ENCODE measurements at places on chromosomes 2 and 18. TPM values are rescaled to one million over a fixed set of nuclear protein-coding genes. Genes with fewer than 3 reads are reported as not detected.

DNA sequence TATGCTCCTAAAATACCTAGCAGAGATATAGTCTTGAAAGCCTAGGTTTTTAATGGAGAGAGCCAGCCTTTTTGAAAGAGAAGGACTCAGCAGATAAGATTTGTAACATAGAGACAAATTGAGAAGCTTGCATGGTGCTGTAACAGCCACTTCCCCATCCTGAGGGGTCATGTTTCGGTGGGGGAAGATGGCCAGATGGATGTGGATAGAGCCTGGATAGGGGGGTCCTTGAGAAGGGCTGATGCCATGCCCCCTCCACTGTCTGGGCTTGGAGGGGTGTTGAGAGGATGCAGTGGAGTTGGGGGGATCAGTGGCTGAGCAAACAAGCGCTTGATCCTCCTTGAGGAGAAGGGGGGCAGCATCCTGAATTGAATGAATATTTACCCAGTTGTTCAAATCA is 178.0 kb upstream of the HS6ST1 start:
- DNase-seq, result no peak

DNA sequence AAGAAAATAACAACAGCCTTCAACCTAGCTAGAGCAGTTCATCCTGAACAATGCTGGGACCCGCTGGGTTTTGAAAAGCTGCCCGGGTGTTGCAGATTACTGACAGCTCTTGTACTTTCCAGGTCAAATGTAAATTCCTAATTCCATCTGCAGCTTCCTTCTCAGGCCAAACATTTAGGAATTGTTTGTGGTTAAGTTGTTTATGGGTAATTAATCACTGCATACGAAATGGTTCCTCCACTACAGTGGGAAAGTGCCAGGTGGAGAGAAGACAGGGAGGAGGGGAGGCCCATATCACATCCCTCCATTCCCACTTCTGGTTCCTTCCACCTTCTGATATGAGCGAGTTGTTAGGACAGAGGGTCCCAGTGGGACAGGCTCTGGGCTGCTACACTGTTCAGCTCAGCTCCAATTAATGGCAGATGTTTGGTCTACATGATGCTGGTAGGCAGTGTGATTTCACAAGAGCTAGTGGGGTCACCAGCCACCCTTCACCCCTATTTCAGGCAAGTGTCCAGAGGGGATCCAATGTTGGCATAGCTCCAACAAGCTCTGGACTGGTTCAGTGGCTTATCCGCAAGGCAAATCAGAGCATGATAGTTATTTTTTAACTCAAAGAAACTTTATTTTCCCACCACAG is 112.9 kb upstream of the ACAA2 start:
- no peak for DNase-seq

GRCh38 chr2:181250691-181251090 is 206.5 kb upstream of the ITGA4 start:
- no peak for DNase-seq

DNA sequence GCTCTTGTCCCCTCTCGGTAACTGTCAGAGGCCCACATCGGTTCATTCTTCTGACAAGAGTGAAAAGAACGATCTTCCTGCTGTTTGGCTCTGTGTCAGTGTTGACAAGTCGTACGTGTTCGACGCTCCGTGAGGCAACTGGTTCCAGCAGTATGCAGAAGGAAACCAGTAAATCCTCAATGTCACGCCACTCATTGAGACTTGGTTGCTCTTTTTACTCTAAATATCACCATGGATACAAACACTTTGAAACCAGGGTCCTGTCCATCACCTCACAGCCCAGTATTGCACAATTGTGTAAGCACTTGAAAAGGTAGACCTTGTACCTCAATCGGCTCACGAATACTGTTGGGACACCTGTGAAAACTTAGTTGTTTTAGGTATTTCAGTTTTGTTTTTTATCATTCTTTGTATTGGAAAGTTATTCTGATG is 136.4 kb downstream of the ZNF407 start:
- DNase-seq, result no peak

GRCh38 chr2:62149708-62150107 is 46.2 kb upstream of the B3GNT2 start:
- no peak for DNase-seq

DNA sequence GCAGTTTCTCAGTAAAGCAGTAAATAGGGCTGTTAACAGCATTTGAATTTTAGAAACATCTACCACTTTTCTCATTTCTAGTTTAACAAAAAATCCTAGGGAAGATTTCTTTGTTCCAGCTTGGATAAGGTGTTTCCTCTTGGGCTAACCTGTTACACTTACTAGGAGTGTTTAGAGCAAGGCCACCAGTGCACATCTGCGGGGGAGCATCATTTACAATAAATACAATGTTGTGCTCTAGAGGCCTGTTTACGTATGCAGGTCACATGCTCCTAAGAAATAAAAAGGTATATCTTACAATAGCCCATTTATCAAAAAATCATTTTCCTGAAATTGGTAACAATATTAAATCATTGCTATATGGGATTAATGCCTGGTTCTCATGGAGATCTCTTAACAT is 8.1 kb downstream of the ZNF638 start:
- no peak for DNase-seq

DNA sequence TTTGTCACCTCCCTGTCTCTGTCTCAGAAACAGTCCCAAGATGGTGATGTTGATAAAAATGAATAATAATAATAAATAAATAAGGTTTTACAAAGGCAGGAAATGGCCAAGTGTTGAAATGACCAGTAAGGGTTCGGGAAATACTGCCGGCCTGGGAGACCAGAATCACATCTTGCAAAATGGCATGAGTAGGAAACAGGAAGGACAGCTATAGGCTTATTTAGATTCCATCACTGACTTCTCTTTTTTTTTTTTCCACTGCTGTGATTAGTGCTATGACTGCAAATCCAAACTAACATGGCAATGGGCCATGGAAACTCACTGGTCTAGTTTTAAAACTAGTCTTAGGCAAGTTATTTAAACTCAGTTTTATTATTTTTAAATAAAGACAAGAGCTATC is 60.6 kb downstream of the SCN1A start:
- no peak for DNase-seq

- no peak for DNase-seq
Measured at GRCh38 chr2:17805717-17806363, 10.4 kb upstream of the MSGN1 start.

- DNase-seq, result no peak
Measured at GRCh38 chr2:238114851-238115660, 14.9 kb downstream of the ESPNL start.

DNA sequence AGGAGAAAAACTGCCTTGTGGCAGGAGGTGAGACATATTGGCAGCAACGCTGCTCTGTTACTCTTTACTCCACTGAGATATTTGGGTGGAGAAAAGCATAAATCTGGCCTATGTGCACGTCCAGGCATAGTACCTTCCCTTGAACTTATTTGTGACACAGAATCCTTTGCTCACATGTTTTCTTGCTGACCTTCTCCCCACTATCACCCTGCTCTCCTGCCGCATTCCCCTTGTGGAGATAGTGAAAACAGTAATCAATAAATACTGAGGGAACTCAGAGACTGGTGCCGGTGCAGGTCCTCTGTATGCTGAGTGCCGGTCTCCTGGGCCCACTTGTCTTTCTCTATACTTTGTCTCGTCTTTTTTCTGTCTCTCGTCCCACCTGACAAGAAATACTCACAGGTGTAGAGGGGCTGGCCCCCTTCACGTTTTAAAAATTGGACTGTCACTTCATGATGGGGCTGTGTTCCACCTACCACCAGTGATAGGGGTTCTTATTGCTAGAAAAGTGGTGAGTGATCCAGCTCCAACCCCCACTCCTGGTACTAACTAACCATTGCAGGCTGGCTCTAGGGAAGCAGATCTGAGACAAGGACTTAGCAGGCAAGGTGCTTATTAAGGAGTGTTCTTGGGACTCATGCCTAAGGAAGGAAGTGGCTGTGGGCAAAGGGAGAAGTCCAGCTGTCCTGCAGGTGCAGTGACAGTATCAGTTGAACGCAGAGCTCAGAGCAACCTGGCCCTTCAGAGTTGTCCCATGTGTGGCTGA is 51.7 kb downstream of the LONRF2 start:
- DNase-seq, result no peak

DNA sequence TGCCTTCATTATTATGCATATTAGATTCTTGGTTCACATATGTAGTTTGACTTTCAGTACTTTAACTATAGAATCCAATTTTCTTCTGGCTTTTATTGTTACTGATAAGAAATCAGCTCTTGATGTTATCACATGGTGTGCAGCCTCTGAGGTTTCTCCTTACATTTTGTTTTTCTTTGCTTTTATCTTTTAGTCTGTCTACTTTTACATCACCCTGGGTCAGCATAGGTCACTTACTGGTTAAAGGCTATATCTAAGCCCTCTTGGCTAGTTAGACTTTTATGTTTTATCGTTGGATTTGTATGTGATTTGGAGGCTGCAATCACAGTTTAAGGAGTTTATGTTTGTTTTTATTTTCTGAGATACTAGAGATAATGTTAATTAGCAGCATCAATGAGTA is 187.2 kb upstream of the NOL4 start:
- no peak for DNase-seq

GRCh38 chr18:25042641-25043051 is 309.3 kb downstream of the ZNF521 start:
- DNase-seq, result no peak

GRCh38 chr2:28068088-28068487 is 177.6 kb downstream of the BABAM2 start:
- peak; percentile 66 for DNase-seq

- no peak for DNase-seq
Measured at GRCh38 chr18:38368886-38369285, 803.3 kb upstream of the CELF4 start.

- no peak for DNase-seq
Measured at GRCh38 chr18:10559553-10560451, 34.0 kb downstream of the NAPG start.

The APCDD1 gene
- polyA plus RNA-seq, result 200 TPM

The FEV gene
- polyA plus RNA-seq, result not detected

The TFPI gene
- polyA plus RNA-seq, result 63.3 TPM

The C2orf15 gene
- 0.60 TPM for polyA plus RNA-seq

The STARD6 gene
- polyA plus RNA-seq, result not detected

The HAAO gene
- polyA plus RNA-seq, result 31.5 TPM

The KIF3C gene
- polyA plus RNA-seq, result 6.9 TPM

Data from urinary bladder (tissue), 4 donors.